ENCODE measurements at places on chromosomes 1 and 21.
A peak's percentile ranks its signal among the peaks of the same experiment; 100 is the strongest.

DNA sequence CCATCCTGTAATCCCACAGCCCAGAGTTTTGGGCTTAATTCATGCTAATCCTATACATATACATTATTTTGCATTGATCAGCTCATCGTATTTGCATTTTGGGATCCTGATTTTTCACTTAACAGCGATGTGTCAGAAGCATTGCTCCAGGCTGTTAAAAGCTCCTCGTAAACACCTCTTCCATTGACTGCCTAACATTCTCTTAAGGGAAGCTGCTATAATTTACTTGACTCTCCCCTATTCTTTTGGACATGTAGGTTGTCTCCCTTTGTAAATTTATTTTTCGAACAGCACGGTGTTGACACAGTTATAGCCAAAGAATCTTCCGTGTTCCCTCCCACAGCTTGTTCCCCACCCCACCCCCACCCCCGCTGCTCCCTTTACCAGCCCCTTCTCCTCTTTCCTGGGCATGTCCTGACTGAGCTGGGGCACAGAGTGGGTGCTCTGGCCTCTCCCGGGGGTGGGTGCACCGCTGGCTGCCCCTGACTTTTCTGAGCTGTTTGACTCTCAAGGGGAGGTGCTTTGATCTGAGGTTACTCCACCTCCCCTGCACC is 22.8 kb downstream of the LDLRAP1 start:
- no peak for DNase-seq

- no peak for DNase-seq
Measured at GRCh38 chr1:7683521-7683920, 87.6 kb upstream of the VAMP3 start.

GRCh38 chr1:246947255-246947654 is 15.5 kb upstream of the AHCTF1 start:
- no peak for DNase-seq

GRCh38 chr1:184113251-184113650 is 61.7 kb downstream of the TSEN15 start:
- DNase-seq, result no peak

DNA sequence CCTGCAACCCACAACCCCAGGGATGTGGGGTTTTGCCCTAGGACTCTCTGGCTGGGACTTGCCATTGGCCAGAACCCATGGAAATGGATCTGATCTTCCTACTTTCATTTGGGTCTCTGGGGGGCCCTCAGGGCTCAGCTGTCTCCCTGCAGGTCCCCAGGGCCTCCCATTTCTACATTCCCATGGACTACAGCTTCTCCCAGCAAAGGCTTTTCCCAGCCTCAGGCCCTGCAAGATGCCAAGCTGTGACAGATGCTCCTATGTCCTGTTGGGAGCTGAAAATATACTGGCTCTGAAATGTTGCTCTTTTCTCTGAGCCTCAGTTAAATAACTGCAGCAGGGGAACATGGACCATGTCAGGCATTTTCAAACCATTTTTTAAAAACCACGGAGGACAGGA is 99.5 kb upstream of the IGSF21 start:
- no peak for DNase-seq

GRCh38 chr1:206464456-206464964 is 5.8 kb upstream of the IKBKE start:
- no peak for DNase-seq

GRCh38 chr1:45385302-45385701 is 45.1 kb upstream of the MUTYH start:
- peak; percentile 79 for DNase-seq

DNA sequence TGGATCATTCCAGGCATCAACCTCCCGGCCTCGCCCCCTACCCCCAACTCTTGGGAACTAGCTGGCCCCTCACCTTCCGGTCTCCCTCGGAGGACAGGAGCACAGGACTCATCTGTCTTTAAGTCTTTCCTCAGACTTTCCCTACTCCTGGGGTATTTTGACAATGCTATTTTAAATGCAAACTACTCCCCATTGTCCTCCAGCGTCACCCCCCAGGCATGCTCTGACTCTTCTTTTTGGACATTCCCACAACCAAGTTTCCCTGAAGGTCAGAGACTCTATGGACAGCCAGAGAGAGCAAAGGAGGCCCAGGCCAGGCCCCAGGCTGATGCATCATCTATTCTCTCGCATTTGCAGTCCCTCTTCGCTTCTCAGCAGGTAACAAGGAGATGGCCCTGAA is 424.3 kb downstream of the PCP4 start:
- no peak for DNase-seq
